ENCODE measurements at places on chromosomes 5 and 9.

DNA sequence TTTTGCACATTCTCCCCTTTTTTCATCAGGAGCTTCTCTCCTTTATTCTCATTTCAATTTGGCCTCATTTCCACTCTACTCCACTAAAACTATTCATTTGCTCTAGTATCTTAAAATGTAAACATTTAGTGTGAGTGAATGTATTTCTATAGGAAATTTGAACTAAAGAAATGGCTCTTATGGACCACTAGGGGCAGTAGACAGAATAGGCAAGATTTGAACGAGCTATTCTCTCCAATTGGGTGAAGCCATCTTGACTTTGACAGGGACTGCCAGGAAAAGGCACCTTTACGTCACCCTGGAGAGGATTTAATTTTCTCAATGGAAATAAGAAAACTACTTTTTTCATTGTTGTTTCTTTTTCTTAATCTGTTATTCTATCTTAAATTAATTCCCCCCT, 666.3 kb downstream of the DNAH5 start:
- no peak for DNase-seq

DNA sequence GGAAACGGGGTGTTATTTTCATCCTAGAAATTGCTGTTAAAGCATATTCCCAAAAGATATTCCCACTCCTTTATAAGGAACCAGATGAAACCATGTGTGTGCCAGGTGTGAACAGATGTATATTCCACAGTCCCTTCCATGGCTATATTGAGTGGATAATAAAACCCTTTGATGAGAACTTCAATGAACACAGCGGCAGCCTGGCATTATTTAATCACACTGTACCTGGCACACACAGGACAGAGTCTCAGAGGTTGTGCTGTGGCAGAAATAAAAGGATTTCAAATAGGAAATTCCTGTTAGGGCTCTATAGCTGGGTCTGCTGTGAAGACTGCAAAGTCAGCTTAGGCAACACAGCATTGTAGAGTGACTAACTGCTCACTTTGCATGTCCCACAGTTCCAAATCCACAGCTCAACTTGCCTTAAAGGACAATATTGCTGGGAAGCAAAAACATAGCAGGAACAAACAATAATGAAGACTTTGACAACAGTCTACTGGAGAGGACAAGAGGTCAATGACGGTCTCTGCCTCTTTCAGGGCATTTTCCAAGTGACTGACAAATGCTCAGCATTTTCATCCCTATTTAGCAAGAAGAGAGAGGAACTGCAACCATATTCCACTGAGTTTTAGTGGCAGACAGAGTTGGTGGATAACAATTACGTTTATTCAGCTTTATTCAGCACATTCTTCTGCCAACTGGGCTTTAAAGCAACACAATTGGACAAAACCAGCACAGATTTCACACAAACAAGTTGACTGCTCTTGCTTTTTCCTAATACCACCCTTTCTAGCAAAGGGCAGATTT, 255.7 kb upstream of the RGMB start:
- DNase-seq: no peak

- no peak for DNase-seq
Measured at GRCh38 chr5:8892926-8893325, 652.9 kb downstream of the SEMA5A start.

DNA sequence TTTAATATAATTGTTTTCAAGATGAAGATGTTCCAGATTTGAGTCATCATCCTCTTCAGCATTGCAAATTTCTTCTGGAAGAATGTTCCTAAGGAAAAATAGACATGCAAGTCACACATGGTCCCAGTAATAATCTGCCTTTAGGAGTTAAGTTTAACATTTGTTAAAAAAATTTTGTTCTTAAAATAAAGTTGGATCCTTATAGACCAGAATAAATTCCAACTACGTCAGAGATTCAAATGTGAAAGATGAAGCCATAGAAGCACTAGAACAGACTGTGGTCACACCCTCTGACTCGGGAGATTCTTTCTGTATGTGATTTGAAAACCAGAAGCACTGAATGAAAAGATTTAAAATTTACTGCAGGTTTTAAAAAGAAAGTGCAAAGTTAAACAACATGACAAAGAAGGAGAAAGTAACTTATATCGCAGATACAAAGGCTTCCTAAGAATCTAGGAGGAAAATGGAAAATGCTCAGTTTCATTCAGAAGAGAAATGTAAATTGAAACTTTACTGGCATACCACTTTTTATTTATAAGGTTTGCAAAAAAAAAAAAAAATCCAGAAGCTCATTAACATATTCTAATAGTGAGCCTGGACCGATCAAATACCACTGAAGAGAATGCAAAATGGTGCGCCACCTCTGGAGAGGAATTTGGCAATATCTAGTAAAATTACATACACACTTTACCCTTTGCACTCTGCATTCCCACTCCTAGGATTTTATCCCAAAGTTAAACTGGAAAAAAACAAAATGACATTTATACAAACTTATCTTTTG, 14.3 kb upstream of the ASPN start:
- no peak for DNase-seq

DNA sequence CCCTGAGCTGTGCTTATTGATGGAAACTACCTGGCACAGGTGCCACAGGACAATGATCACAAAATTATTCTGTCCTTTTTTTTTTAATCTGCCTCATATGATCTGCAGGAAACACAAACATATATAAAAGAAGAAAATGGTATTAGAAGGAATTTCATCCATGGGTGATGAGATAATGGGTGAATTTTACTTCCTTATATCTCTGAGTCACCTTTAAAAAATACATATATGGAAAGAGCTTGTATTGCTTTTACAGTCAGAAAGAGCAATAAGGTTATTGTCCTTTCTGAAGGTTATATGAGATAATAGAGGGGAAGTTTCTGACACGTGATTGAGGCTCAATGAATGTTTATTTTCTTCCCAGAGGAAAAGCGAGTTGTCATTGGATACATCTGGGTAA, 31.6 kb downstream of the NEURL1B start:
- DNase-seq: no peak

- no peak for DNase-seq
Measured at GRCh38 chr5:107381189-107381856, 289.4 kb downstream of the EFNA5 start.

DNA sequence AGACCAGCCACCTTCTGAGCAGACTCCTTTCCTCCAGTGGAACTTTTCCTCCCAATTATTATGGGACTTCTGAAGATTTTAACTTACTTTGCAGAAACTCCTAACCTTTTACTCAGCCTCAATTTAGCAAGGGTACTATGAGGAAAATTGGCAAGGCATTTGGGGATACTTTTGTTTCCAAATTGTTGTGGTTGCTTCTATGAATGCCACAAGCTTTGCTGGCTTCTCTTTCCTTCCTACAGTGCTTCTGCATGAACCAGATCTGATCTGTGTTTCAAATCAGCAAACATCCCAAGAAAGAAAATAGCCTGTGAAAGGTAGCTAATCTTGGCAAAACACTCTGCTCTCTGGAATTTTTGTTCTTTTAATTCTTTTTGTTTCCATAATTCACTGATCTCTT, 57.3 kb upstream of the TAF11L2 start:
- no peak for DNase-seq

- no peak for DNase-seq
Measured at GRCh38 chr5:67187006-67187715, 9.4 kb downstream of the CD180 start.

DNA sequence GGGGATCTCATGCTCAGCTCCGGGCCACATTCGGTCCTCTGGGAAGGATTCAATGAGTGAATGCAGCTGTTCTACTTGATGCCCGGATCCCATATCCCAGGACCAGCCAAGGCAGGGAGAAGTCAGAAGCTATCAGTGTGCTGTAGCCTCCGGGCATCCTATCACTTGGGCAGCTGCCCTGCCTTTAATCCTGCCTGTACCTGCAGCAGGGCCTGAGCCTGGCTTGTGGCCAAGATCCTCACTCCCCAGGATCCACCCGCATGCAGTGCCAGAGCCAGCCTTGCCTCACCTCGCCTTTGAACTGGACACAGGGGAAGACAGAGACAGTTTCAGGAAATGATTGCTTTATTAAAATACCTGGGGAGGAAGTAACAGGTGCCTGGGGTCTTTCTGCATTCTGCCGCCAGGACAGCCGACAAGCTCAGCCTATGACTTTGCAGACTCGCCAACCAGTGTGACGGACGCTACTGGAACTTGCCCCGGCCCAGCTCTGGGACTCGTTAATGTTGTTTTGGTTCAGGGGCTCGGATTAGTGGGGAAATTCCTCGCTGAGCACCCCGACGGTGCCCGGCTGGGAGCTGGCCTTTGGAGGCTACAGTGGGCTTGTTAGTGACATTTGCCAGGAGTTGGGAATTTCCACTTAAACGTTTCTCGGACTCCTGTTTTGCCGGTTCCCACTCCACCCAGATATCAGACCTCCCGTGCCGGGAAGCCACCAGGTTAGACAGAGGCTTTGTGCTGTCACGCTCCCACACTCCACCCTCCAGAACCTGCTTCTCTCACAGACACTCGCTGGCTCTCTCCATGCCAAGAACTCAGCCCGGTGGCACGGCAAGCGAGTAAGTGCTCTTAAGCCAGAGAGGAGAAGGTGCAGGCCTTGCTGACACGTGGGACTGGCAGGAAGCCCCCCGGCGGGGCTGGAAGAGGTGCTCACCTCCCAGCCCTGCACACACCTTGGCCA, 721 bp downstream of the PTGES start:
- no peak for DNase-seq

GRCh38 chr5:124671193-124671592, 75.2 kb downstream of the ZNF608 start:
- no peak for DNase-seq

GRCh38 chr5:77066823-77067442, 20.2 kb downstream of the ZBED3 start:
- no peak for DNase-seq

DNA sequence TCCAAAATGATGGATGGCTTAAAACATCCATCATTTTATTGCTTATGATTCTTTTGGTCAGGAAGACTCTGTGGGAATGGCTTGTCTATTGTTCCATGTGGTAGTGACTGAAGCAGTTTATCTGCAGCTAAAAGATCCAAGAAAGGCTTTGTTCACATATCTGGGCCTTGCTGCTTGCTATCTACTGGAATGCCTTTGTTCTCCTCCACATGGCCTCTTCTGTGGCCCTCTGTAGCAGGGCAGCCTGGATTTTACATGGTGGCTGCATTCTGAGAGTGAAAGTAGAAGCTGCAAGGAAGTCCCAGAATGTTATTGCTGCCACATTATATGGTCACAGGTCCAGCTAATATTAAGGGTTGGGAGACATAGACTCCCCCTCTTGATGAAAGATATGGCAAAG, 35.1 kb downstream of the DMXL1 start:
- DNase-seq: no peak

- no peak for DNase-seq
Measured at GRCh38 chr9:121744687-121745395, 93.4 kb downstream of the DAB2IP start.

DNA sequence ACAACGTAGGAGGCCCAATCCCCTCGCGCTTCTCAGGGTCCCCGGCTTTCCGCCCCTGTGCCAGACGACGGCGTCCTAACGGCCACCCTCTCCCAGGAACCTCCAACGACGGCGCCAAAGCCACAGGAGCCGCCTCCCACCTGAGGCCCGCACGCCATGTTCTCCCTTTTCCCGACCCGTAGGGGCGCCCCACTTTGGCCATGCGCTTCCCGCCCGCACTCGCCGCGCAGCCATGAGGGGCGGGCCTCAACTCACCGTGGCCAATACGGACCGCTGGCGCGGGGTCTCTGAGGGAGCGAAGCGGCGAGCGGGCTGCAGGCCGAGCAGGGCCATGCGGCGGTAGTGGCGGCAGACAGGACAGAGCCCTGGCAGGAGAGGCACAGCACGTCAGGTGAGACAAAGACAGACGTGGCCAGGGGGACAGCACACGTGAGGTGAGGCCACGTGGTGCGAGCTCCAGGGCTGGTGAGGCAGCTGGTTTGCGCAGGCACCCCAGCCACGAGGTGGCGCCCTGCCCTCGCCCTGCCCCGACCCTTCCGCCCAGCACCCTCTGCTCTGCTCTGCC, 1005.5 kb upstream of the PTPRD start:
- DNase-seq: no peak

GRCh38 chr9:131690941-131691573, 48.8 kb downstream of the RAPGEF1 start:
- DNase-seq: no peak

GRCh38 chr5:18744441-18744840, 1110.2 kb downstream of the TAF11L14 start:
- no peak for DNase-seq

Measured in stimulated activated CD4-positive, alpha-beta T cell treated with anti-CD3 and anti-CD28 coated beads, Interleukin-1b, Interleukin-23, amount 100 ng/mL, for 1 hour (primary cell).